Stimulated activated CD4-positive, alpha-beta T cell treated with anti-CD3 and anti-CD28 coated beads, Interleukin-1b, Interleukin-23, amount 100 ng/mL, for 1 hour (primary cell): ENCODE measurements at places on chromosomes 13 and 19.

DNA sequence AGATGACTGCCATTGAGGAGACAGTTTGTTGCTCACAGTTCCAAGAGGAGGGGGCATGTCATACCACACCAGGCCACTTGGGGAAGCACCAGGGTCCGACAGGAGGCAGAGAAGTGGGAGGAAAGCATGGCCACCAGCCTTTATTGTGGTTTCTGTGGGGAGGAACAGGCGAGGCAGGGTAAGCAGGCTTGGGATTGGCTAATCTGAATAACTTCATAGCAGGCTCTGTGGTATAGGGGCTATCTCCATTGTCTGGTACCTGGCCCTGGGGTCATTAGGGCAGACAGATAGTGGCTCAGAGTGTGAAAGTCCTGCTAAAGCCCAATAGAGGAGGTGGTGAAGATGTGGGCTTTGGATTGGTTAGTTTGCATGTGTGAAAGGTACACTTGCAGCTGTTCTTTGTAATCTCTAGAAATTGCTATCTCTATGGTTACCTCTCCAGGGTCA, 35.5 kb downstream of the CBY2 start:
- no peak for DNase-seq

- DNase-seq, result no peak
Measured at GRCh38 chr19:45780448-45781213, 1.7 kb downstream of the DMPK start.

- DNase-seq, result no peak
Measured at GRCh38 chr13:113160983-113161382, 2.5 kb downstream of the PROZ start.

- DNase-seq, result no peak
Measured at GRCh38 chr13:35886332-35887114, 244.7 kb downstream of the DCLK1 start.
